Lower leg skin (tissue), 4 donors: ENCODE measurements at places on chromosomes 2 and 18. TPM values are rescaled to one million over a fixed set of nuclear protein-coding genes. Genes with fewer than 3 reads are reported as not detected.

ADRA2B gene
- total RNA-seq: 0.42 TPM

DNA sequence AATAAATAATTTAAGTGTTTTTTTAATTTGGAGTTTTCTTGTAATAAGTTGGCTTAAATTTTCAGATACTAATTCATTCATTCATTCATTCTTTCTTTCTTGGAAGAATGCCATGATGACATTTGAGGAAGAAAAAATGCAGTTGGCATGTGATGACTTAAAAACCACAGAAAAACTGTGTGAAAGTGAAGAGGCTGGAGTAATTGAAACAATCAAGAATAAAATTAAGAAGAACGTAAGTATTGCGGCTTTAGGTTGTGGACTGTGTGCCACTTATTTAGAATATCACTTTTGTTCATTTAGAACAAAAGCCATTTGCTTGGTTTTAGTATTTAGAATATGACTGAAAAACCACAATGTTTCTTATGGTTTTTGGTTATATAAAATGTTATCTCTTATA is 51.4 kb downstream of the TTC39C start:
- no peak for DNase-seq

GRCh38 chr2:235510318-235510717 is 16.5 kb downstream of the AGAP1 start:
- no peak for DNase-seq

DNA sequence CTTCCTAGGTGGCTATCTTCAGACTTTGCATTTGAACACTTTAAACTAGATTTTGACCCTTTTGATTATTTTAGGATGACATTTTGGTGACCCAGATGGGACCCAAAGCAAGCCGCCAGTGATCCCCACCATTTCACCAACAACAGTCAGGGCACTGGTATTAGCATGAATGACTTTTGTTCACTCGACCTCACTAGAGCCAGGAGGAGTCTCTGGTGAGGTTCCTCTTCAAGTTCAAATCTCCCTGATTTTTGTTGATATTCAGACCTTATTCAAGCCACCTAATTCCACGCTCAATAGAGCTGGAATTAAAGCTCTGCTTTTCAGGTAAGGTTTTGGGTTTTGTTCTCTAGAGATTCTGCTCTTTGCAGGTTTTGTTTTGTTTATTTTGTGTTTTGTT is 202.3 kb downstream of the MREG start:
- DNase-seq: no peak

GRCh38 chr2:121856360-121856759 is 100.9 kb downstream of the TSN start:
- DNase-seq: no peak

EVA1A gene
- total RNA-seq: 8.0 TPM

DNA sequence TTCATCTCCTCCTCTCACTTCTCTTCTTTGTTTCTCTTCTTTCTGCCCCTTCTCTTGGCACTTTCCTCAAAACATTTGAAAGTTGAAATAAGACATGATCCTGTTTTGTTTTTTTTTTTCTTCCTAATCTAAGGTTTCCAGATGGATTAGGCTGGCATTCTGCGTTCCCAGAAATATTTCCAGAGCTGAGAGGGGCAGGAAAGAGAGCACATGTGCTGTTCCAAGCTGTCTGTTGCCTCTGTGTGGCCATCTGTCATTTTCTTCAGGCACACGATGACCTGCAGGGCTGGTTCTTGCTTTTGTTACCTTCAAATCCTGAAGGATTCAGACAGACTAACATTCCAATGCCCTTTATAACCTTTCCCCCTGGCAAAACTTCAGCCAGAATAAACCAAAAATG is 142.9 kb downstream of the RNF144A start:
- no peak for DNase-seq

DNA sequence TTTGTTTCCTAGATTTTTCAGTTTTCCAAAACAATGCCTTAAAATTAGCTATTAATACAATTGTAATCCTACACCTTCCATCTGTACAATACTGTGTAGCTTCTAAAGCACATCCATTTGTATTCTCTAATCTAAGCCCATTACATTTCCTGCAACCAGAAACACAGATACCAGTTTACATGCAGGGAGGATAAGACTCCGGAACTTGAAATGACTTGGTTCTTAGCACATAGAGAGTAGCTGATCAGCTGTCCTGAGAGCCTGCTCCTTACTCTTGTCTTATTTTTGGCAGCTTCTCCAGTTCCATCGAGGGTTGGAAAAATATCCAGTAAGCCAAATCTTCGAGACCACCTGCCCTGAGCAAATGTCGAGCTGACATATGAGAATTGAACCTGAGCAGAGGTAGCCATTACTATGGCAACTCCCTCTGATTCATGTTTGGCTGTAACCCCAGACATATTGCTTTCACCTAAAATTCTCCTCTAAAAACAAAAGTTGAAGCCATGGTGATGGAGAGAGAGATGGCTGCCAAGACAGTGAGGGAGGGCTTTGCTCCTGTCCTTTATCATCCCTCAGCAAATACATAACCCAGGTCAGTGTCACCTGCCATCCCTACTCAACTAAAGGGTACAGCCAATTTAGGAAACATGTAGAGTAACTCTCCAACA is 542.8 kb downstream of the IRS1 start:
- DNase-seq: no peak

- no peak for DNase-seq
These were observed 5.7 kb downstream of the TCF4 start for GRCh38 chr18:55582325-55582724.
